ENCODE measurements at places on chromosomes 12 and 14. TPM values are rescaled to one million over a fixed set of nuclear protein-coding genes. Genes with fewer than 3 reads are reported as not detected.

KSR2 gene
- 2.4 TPM for total RNA-seq

ADAM21 gene
- total RNA-seq, result 4.6 TPM

DNA sequence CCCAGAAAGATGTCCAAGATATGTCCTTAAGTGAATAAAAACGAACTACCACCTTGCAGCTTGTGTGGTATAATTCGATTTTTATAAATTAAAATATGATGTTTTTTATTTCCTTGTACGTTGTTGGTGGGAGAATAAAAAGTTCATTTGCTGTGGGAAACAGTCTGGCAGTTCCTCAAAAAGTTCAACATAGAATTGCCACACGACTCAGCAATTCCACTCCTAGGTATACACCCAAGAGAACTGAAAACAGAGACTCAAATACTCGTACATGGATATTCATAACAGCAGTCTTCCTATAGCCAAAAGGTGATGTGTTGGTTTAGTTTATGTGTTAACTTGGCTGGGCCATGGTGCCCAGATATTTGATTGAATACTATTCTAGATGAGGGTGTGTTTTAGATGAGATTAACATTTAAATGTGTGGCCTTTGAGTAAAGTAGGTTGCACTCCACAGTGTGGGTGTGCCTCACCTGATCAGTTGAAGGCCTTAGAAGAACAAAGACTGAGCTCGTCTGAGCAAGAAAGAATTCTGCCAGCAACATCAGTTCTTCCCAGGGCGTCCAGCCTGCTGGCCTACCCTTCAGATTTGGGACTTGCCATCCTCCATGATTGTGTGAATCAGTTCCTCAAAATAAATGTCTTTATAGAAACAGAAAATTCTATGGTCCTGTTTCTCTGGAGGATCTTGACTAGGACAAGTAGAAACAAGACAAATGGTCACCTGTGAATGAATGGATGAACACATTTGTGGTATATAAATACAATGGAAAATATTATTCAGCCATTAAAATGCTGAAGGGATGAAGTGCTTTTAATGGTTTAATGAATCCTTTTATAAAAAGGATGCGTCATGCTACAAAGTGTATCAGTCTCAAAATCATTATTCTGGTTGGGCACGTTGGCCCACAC is 5.1 kb upstream of the DENR start:
- DNase-seq, result no peak

DNA sequence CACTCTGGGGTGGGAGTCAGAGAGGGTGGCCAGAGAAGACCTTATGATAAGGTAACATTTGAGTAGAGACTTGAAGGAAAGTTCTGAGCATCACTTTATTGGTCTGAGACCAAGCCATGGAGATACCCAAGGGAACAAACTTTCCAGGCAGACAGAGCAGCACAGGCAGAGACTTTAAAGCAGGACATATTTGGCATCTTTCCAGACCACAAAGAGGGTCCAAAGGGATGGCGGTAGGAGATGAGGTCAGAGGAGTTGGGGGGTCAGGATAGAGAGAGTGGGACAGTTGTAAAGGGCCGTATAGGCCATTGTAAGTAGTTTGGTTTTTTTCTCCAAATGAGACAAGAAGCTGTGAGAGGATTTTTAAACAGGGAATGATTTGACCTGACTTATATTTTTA is 344.4 kb downstream of the SEC23A start:
- no peak for DNase-seq

DNA sequence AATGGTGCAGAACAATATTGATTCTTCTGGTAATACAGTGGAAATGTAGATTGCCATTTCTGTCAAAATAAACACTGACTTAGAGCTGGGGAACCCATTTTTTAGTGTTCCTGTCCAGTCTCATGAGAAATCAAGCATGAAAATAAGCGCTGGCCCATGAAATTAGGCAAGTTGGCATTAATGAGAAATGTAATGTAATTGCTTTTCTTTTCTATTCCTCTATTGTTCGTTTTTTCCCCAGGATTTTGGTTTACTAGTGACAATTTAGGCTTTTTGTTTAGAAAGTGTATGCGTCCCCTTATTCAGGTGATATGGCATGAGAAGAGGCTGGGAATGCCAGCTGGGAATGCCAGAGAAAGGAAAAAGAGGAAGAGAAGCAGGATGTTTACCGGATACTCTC is 64.4 kb upstream of the KICS2 start:
- DNase-seq, result no peak

DNA sequence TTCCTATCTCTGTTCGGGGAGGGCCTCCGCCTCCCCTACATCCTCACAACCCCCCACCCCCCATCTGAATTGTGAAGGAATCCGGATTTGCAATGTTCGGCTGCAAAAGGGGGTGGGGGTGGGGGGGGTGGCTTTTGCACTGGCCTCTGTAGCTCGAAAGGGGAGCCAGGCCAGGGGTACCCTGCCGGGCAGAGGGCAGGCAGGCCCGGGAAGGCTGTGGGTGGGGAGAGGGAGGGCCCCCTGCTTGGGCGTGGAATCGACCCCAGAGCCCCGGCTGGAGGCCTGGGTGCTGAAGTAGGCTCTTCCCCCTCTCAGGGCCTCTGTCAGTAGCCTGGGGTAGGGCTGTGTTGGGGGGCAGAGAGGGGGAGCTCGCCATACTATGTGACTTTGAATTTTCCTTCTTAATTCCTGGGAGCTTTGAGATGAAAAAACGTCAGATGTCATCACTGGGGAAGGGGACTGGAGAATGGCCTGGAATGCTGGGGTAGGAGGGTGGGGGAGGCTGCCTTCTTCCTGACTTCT is 1.1 kb downstream of the LRP1 start:
- DNase-seq, result no peak

DNA sequence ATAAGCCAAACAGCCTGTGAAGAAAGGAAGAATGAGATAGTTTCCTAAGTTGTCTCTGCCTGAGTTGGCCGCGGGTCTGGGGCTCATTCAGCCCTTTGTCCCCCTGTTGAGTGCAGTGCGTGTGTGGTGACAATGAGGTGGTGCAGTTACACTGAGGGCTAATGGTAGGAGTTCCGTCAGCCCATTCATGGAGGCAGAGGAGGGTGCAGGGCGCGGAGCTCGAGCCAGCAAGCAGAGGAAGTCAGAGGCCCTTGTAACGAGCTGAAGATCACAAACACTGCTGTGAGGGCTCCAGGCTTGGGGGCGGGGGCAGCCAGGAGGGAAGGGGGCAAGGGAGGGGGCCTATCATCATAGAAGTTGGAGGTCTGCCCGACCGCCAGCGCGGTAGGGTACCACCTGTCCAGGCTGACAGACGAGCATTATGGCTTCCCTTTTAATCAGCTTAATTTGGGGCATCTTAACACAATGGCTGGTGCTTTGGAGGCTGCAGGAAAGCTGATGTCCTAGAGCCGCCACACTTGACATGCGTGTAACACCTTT is 20.5 kb downstream of the CCND2 start:
- DNase-seq, result no peak

DNA sequence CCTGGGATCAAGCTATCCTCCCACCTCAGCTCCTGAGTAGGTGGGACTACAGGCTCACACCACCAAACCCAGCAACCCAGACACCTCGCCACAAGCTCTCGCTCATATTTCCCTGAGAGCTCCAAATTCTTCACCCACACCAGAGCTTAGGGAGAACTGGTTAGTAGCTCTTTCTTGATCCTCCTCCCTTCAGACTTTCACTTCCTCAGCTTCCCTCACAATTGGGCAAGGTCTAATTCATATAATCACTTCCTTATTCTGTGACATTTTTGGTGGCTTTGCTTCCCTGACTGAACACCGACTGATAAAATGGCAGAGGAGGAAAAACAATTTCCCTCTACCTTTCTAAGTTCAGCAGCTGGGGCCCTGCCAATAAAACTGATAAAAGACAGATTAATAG is 88.5 kb downstream of the GXYLT1 start:
- DNase-seq, result no peak

CNIH1 gene
- 157 TPM for total RNA-seq

DNA sequence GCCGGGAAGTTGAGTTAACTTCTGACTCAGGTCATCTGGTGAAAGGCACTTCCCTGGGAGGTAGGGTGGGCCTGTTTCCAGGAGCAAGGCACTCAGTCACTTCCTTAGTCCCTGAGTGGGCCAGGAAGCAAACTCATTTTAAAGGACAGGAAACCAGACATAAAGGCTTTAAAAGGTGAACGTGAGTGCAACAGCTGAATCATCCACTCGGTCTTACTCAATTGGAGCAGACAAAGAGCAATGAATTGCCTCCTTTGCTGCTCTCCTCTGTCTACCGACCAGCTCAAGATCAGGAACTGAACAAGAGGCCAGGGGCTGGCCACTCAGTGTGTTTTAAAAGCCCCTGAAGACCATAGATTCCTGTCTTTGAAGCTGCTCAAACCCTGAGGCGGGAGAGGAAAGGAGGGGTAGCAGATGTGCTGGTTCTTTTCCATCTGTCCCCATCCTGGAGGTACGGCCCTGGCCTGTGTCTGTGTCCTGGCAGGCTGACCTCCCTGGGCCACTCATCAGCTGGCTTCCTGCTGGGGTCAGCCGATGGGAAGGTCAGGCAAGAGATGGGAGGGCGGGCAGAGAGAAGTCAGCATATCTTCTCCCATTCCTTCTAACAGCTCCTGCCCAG is 148.9 kb downstream of the PPM1H start:
- no peak for DNase-seq

DNA sequence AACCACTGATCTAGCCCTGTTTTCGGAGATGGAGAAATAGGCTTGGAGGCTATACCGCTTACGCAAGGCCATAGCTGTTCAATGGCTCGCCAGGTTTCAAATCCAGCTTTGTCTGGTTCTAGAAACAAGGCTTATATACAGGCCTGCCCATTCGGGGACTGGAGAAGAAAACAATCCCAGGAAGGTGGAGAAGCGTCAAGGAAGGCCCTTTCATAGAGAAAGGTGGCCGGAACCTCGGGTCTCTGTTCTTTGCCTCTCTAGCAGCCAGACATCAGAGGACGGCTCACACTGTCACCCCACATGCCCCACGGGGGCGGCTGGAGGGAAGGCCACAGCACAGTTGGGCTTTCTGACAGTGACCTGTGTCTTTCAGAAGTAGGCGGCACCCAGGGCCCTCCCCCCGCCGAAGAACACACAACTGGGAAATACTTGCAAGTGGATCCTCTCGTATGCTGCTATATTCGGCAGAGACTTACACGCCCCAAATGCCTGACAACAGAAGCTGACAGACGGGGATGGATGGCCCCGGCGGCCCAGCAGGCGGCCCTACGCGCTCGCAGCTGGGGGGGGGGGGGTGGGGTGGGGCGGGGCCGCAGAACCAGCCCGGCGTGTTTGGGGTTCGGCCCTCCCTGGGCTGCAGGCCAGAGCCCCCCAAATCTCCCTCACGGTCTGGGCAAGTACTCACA is 4.5 kb upstream of the SETD1B start:
- peak; percentile 83 for DNase-seq

GRCh38 chr14:40682131-40682913 is 924.4 kb upstream of the LRFN5 start:
- DNase-seq, result no peak

TSHR gene
- total RNA-seq, result 0.87 TPM

DNA sequence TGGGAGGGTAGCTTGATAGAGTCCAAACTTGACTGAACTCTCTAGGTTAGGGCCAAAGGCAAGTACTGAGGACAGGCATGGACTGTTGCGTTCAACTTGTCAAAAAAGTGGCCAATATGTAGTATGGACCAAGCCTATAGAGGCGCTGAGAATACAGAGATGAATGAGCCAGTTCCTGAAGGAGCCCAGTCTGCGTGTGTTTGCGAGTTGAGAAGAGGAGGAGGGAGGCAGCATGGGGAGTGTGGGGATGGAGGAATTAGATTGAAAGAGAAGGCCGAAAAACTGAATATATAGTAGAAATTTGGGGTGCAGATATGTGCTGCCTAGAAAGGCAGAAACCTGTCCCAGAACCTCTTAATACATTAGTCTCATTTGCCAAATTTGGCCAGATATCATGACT is 412.4 kb downstream of the PCNX1 start:
- peak; percentile 31 for DNase-seq

DNA sequence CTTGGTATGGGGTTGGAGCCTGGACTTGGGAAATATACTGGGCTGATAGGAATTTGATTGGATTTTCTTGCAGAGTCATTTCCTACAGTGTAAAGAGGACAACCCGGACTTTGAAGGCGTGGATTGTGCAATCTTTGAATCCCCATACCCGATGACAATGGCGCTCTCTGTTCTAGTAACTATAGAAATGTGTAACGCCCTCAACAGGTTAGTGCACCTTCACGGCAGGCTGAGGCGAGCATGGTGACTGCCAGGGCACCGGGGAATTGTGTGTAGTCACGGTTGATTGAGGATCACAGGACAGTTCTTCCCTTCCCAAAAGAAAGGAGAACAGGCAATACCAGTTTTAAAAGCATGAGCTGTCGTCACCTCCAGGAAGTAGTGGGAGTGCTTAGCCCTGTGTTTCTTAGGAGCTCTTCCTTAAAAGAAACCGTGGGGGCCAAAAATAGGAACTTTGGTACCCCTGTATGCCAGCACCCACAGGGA is 58.3 kb downstream of the ANAPC7 start:
- no peak for DNase-seq

DNA sequence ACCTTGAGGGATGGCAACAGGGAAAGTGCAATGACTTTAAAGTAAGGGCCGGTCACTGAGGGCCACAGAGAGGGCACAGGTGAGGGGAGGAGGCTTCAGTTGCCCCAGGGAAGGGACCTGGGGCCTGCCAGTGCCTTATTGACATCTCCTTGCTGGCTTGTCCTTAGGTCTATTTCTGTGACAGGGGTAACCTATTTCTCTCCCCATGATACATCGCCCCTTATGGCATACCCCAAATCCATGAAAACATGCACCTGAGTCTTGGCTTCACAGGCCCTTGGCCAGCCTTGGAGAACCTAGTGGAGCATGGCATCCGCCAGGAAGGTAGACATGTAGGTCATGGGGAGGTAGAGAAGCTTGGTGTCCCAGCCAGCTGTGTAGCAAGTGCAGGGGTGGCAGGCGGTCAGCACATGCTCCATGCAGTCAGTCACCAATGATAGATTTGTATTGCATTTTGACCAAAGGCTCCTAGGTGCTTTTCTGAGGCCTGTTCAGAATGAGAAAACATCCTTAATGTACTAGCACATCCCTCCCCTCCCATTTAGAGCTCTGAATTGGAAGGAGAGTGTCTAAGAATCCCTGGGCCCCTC is 23.6 kb upstream of the RDH16 start:
- no peak for DNase-seq

PTGDR gene
- total RNA-seq, result 1.3 TPM

DNA sequence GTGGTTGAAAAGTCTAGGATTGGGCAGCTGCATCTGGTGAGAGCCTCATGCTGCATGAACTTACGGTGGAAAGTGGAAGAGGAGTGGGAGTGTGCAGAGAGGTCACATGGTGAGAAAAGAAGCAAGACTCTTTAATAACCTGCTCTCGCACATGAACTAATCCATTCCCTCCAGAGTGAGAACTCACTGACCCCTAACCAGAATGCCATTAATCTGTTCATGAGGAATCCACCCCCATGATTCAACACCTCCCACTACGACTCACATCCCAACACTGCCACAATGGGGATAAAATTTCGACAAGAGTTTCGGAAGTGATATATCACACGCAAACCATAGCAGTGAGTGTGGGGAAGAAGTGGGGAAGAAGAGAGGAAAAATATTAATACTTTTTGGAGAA is 377.4 kb downstream of the NAV3 start:
- no peak for DNase-seq

LRP1-AS gene
- not detected for total RNA-seq

GRCh38 chr12:9725213-9725870 is 7.6 kb downstream of the CLECL1 start:
- DNase-seq, result no peak

- DNase-seq, result no peak
Measured at GRCh38 chr12:124968656-124969055, 20.3 kb downstream of the DHX37 start.

PLEKHD1 gene
- 0.87 TPM for total RNA-seq

OR6C2 gene
- 0.12 TPM for total RNA-seq

GRCh38 chr14:40697231-40697630 is 909.4 kb upstream of the LRFN5 start:
- no peak for DNase-seq
